Hair follicular keratinocyte (primary cell): ENCODE measurements at places on chromosomes 2 and 18. TPM values are rescaled to one million over a fixed set of nuclear protein-coding genes. Genes with fewer than 3 reads are reported as not detected.

Gene INO80B
- total RNA-seq: 14.9 and 28.2 TPM in 2 replicates

Gene MAP3K19
- total RNA-seq: not detected in 2 replicates

Gene LIMS2
- total RNA-seq: not detected in 2 replicates

Gene LGALSL
- 6.2 and 10.6 TPM in 2 replicates for total RNA-seq

Gene CYTIP
- total RNA-seq: not detected in 2 replicates

Gene SERPINB12
- total RNA-seq: not detected in 2 replicates

Gene TCF7L1
- total RNA-seq: 1.4 and 2.0 TPM in 2 replicates

Gene PARD6G
- total RNA-seq: 29.0 and 32.2 TPM in 2 replicates

Gene GRHL1
- 2.3 and 10.1 TPM in 2 replicates for total RNA-seq

Gene LYG1
- total RNA-seq: 0.23 TPM in 1 of 2 replicates, not detected in the other

Gene AGXT
- total RNA-seq: not detected in 2 replicates

Gene ALPG
- not detected in 2 replicates for total RNA-seq

Gene PSMA8
- total RNA-seq: not detected in 2 replicates

Gene ASNSD1
- 24.5 and 40.4 TPM in 2 replicates for total RNA-seq

Gene SNED1
- total RNA-seq: 0.08 and 1.2 TPM in 2 replicates

Gene CRYBA2
- total RNA-seq: not detected in 2 replicates

Gene HAAO
- total RNA-seq: 0.15 TPM in 1 of 2 replicates, not detected in the other

Gene KLHL30
- total RNA-seq: 0.04 TPM in 1 of 2 replicates, not detected in the other

Gene SLC9A4
- not detected in 2 replicates for total RNA-seq

Gene CPLX4
- total RNA-seq: not detected in 2 replicates

Gene ZCCHC2
- 7.3 and 9.2 TPM in 2 replicates for total RNA-seq

Gene NR4A2
- 0.11 and 0.31 TPM in 2 replicates for total RNA-seq

Gene ZNF532
- 28.6 and 44.6 TPM in 2 replicates for total RNA-seq

Gene ANKRD29
- total RNA-seq: 4.1 and 8.5 TPM in 2 replicates

Gene SPC25
- total RNA-seq: 2.0 and 8.8 TPM in 2 replicates

Gene ANKRD36C
- total RNA-seq: 6.7 and 7.3 TPM in 2 replicates

Gene BUB1
- total RNA-seq: 14.4 and 46.6 TPM in 2 replicates

Gene IGFBP5
- total RNA-seq: 0.08 and 0.23 TPM in 2 replicates

Gene CCNYL1
- total RNA-seq: 10.6 and 12.9 TPM in 2 replicates

Gene CASP10
- total RNA-seq: 3.4 and 3.9 TPM in 2 replicates

Gene MROH2A
- 0.38 TPM in 1 of 2 replicates, not detected in the other for total RNA-seq
